Cardiac fibroblast (primary cell): ENCODE measurements at places on chromosomes 6 and 20.

DNA sequence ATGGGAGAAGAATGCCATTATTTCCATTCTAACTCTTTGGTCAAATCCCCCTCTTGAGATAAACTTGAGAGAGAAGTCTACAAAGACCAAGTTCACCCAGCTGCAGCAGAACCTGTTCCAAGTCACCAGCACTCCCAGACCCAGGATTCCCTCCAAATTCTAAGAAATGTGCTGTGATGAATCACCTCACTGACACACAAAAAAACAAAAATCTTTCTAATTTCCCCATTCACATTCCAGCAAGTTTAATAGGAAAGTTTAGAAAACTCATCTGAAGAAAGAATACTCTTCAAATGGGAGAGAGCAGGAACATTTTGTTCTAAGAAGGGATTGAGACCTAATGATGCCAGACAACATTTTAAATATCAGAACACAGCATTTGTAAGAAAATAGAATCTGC lies 213.6 kb upstream of the PLCB4 start:
- peak; percentile 51 for DNase-seq

GRCh38 chr6:150619275-150619674 lies 19.6 kb downstream of the PLEKHG1 start:
- DNase-seq: no peak

DNA sequence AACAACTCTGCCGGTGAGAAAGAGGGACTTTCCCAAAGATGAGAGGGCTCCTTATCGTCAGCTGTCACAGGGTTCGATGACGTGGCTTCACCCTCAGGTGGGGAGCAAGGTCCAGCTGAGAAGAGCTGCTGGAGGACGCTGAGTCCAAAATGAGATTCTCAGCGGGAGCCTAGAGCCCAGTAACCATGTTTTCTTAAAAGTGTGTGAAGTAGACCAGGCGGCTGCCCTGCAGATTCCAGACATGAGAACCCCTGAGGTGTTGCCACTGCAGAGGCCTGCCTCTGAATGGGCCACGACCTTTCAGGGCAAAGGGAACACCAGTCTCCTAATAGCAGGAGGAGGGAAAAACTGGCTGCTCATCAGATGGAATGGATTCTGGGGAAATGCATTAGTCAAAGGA lies 375.1 kb downstream of the BTBD9 start:
- no peak for DNase-seq

- DNase-seq: no peak
Observed at GRCh38 chr6:111817451-111818120, 55.7 kb downstream of the FYN start.

DNA sequence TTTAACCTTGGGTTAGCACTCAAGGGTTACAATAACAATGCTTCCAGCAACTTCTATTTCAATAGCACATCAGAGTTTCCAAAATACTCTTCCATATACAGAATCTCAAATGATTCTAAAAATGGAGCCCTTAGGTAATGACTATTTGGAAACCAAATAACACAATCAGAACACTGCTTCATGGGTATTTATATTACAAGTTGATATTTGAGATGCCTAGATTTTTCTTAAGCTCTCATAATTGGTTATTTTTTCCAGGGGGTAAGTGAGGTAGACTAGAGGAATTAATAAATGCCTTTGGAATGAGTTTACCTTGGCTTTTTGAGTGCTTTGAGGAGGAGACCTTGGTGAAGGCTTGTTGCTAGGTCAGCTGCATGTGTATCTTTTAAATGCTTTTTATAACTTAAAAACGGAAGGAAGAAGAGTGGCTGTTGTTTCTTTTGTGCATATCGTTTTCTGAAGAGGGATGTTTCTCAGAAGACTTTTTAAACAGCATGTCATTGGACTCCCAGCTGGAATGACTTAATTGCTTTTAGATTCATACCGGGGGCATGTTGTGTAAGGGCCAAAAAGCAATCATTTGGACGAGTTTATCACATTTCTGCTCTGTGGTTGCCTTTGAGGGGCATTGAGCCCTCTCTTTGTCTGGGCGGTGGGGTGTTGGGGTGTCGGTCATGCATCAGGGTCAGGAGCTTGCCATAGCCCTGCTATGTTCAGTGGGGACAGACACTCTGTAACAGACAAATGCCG lies 186.0 kb downstream of the DTNBP1 start:
- DNase-seq: no peak

DNA sequence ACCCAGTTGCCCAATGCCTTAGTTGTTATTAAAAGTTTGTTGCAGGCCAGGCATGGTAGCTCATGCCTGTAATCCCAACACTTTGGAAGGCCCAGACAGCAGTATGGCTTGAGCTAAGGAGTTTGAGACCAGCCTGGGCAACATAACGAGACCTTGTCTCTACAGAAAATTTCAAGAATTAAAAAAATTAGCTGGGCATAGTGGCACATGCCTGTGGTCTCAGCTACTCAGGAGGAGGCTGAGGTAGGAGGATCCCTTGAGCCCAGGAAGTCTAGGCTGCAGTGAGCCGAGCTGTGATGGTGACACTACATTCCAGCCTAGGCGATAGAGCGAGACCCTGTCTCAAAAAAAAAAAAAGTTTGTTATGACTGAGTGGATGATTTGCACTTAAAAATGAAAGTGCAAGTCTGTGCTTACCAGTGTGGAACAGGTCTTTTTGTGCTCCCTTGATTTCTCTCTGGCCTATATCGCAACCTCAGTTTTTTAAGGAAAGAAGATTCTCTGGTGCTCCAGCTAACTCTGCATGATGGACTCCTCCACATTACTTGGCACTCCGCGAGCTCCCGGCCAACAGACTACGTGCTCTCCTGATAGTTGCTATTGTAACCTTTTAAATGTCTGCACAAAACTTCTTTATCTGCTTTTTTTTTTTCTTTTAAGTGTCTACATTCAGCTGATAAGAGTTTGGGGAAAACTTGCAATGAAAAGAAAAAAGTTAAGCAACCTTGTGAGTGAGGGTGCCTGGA lies 22.1 kb downstream of the ZKSCAN3 start:
- DNase-seq: no peak

DNA sequence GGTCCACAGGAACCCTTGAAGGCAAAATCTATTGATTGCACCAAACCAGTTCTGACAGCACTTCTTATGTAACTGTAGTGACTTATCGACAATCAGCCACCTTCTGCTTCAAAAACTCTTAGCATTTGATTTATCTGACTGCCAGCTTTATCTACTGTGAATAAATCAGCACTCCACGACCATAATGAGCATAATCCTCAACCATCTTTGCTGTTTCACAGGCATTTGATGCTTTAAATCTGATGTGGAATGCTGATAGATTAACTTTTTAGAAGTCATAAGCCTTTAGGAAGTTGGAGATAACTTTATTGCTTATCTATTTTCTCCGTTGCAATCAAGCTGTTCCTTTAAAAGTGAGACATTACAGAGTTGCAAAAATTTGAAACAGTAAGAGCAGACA lies 101.5 kb upstream of the PTCHD4 start:
- no peak for DNase-seq

- DNase-seq: no peak
Observed at GRCh38 chr6:147467428-147467827, 41.1 kb upstream of the SAMD5 start.

- DNase-seq: no peak
Observed at GRCh38 chr6:21533678-21534077, 59.9 kb upstream of the SOX4 start.

DNA sequence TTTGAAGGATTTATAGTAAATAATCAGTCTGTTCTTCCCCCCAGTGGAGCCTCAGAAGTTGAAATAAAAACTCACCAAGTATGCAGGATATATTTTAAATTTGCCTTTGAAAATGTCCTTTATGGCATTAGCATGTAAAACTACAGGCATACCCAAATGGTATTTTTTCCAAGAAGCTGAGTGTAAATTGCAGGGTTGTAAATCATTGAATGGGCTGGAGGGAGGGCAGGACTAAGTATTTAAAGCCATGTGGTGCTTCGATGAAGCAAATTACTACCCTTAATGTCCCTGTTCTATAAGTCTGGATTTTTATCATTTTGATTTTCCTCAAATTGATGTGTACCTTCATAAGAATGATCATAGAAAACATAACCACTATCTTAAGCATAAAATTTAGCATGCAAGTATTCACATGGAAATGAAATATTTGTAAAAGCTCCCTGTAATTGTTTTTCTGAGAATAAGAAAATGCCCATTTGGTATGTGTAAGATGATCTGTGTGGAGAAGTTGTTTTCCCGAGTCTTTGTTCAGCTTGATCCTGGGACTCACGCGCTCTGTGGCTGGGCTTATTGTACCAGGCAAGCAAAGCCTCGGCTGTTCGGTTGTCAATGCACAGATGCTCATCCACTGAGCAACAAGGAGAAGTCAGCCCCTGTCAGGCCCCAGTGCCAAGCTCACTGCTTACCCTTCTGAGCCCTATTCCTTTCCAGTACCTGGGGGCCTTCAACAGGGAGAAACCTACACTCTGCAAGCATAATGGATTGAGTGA lies 66.7 kb downstream of the CD164 start:
- no peak for DNase-seq

DNA sequence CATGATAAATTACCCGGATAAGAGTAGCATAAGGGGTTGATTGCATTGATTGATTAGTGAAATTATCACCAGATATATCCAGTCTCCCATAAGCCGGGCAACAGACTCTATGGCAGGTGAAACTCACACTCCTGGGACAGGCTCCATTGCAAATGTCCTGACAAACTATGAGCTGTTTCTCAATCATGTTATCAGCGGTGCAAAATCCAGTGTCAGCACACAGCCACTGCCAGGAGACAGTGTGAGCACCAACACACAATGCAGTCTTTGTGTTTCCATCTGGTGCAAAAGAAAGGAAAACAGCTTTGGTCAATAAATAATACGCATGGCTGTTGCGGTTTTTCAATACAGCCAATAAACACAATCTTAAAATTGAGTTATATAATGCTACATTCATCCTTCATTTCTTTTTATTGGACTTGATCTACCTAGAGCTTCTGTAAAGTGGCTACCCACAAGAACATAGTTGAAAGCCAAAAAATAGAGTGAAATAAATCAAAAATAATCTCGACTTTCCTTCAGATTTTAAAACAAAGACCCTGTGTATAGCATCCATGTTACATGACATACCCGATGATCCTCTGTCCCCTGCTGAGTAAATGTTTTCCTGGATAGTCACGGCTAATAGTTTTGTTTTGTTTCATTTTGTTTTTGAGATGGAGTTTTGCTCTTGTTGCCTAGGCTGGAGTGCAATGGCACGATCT lies 64.3 kb upstream of the AFDN start:
- peak; percentile 23 for DNase-seq

DNA sequence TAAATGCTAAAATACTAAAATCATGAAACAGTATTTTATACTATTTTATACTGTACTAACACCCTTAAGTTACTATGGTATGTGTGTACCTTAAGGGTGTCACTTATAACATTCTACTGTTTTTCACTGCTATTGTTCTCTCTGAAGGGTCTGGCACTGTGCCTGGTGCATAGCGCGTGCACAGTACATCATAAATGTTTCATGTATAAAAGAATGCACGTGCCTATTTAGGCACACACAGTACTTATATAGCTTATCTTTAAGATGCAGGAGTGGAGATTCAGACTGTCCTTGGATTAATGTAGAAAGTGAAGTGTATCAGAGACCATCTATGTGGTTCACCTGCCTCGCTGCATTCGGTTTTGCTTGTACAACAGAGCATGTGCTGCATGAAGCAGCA lies 64.0 kb upstream of the SGK1 start:
- DNase-seq: peak; percentile 34

DNA sequence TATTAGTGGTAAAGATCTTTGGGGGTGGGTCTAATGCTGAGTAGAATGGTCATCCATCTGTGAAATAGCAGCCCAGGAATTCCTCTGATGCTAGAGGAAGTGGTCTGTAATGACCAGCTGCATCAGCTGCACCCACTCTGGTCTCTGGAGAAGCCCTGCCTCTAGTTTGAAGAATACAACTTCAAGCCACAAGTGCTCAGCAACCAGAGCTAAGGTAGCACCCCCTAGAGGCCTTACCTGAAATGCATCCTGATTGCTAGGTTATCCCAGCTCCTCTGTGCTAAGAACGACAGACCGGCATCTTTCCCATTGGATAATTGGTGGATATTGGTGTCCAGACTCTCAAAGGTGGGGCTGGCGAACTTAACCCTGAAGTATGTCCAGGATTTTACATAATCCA lies 58.2 kb downstream of the DNAH8 start:
- peak; percentile 18 for DNase-seq

DNA sequence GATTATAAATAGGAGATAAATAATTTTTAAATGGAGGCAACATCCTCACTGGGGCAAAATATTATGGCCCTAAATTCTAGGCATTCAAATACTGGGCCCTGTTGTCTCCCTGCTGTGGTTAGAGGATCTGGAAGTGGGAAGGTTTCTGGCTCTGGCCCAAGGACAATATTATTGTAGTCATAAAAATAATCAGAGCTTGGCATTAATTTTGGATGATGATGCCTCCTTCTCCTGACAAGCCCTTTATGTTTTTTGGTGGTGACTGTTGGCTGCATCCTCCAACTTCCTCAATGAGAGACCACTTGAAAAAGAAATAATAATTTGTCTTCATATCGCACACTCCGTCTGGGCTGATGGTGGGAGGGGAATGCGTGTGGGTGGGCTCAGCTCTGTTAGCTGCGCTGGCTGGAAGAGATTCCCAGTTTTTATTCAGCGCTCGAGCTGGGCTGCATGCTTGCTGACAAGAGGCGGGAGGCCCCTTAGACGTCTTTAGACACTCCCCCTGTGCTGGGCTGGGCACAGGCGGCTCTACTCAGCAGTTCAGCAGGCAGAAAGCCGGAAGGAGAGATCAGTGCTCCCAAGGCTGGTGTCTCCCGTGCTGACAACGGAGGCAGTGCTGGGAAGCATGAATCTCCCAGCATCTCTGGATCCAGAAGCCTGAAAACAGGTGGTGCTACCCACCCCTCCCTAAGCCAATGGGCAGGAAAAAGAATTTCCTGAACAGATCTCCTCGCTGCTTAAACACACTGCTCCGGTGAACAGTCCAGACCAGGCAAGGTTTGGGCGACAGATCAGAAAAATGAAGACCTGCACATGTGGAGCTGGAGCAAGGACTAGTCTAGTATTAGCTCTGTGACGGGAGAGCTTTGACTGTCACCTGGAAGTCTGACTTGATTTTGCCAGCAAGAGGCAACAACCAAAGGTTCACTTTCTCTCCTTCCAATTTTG lies 97.7 kb downstream of the SYCP2 start:
- peak; percentile 50 for DNase-seq

GRCh38 chr6:38924791-38925509 lies 123.6 kb upstream of the GLP1R start:
- no peak for DNase-seq

- no peak for DNase-seq
Observed at GRCh38 chr20:2922957-2923356, 49.7 kb downstream of the PTPRA start.

DNA sequence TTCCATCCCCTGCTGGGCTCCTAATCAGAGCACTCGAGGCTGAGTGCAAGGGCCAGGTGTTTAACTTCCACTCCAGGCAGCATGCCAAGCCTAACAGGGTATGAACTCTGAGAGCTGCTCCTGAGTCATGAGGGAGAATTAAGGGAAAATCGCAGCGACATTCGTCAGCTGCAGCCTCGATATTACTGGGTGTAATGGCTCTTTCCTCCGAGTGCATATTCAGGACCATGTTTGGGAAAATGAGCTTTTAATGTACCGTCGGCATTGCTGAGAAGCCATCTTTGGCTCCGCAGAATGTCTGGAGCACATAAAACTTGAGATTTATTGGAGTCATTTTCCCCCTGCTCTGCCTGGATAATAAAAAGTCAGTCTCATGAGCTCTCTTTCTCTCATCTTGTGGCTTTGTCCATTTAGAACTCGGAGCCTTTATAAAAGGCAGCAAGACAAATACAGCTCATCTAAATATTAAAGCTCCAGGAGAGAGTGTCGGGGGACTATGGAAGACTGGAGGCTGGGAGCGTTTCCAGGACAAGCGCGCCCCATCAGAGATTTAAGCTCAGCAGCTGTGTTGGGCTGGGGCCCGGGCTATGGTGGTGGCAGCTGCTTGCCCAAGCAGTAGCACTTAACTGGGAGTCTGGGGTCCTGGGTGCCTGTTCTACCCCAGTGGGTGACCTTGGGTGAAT lies 103.7 kb downstream of the TOX2 start:
- DNase-seq: peak; percentile 75
